NCI-H1092 (cell line): ENCODE measurements at places on chromosomes 2 and 18.
A peak's percentile ranks its signal among the peaks of the same experiment; 100 is the strongest.

DNA sequence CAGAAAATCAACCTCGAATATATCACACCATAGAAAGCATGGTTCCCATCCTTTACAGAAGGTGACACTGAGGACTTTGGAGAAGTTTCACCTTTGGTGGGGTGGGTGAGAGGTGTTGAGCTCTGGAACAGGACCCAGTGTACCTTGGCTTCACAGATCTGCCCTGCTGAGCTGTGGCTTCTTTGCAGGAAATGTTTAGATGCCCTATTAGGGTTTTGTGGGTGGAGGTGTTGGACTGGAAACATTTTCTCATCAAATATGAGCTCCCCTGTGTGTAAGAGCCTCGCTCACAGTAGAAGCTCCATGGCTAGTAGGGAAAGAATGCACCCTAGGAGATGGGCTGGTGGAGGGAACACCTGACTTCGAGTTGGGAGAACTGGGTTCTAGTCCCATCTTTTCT lies 55.6 kb downstream of the RPL37A start:
- DNase-seq, result no peak

DNA sequence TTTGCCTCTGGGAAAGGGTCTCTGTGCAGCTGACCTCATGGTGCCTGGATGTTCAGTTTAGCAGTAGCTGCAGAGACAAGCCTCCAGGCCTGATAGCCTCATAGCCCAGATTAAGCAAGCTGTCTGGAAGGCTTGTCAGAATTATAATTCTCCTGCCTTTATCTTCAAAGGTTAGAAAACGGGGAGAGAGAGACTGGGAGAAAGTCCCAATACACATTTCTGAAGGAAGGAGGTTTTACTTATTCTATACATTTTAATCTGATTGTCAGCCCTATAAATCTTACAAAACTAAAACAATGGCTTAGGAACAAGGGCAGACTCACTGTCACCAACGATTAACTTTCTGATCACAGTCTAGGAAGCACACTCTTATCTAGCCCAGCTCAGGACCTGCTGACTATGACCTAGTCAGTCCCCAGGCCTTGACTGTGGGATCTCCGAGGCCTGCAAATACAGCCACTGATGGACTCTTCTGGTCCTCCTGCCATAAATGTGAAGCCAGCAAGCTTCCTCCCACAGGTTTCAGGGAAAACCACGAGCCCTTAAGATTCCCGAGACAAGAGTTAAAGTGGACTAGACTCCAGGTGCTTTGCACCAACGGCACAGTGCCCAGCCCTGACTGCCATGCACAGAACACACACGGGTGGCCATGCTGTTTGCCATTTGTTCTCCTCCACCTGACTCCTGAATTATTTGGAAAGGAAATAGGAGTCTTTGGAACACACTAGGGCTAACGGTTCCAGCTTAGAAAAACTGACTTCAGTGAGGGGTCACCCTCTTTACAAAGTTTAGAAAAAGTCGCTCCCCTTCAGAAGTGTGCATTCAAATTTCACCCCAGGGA lies 111.4 kb upstream of the SMAD7 start:
- DNase-seq, result no peak

DNA sequence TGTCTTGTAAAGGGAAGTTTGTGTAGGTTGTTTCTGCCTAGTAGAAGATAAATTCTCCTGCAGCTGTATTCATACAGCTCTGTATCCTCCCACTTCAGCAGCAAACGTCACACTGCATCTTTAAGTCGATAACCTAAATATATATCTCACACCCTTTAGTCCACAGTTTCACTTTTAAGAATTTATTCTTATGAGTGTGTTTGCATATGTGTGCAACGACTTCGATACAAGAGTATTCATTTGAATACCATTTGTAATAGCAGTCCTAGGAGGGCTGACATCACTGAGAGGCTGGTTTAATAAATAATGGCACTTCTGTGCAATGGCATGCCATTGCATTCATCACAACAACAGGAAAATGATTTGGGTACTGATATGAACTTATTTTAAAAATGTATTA lies 63.8 kb upstream of the MSH6 start:
- no peak for DNase-seq

GRCh38 chr2:2879781-2880180 lies 497.8 kb downstream of the EIPR1 start:
- no peak for DNase-seq

- DNase-seq, result no peak
These were observed 132.8 kb downstream of the CYP26B1 start for GRCh38 chr2:72014831-72015230.

GRCh38 chr2:103484906-103485305 lies 723.1 kb downstream of the TMEM182 start:
- DNase-seq, result no peak

DNA sequence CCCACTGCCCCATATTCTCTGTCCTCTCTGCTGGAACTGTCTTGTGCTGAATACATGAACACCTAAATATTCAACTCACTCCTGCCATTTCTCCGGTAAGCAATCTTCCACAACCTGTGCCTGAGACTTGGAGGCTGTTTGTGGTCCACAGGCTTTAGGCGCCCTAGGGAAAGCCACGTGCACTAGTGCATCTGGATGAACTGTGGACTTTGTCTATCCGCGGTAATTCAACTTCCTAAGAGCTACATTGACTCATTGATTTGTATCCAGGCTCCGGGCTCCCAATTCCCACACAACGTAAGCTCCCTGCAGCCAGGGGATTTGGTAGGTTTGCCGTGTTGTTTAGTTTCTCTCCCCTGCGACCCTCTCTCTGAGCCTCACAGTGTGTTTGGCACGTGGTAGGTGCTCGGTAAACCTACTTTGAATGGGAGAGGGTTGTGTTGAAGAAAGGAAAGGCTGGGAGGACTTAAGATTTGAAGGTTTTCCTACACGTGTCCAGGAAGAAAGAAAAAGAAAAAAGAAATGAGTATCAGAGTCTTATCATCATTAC lies 718.2 kb downstream of the DPP10 start:
- no peak for DNase-seq

DNA sequence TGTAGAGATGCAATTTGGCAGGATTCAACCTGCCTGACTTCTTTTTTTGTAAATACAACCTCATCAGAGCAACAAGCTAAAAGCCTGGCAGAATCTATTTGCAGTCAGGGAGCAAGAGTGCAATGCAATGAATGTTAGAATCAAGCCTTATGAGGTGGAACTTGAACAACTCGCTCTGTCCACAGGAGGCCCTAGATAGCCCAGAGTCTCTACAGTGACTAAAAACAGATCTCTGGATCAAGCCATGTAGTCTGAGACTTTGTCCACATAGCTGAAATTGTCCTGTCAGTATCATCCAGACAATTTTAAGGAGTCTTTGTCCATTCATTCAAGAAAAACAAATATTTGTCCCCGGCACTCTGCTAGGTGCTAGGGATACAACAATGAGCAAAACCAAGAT lies 32.0 kb upstream of the CDK5R2 start:
- no peak for DNase-seq

DNA sequence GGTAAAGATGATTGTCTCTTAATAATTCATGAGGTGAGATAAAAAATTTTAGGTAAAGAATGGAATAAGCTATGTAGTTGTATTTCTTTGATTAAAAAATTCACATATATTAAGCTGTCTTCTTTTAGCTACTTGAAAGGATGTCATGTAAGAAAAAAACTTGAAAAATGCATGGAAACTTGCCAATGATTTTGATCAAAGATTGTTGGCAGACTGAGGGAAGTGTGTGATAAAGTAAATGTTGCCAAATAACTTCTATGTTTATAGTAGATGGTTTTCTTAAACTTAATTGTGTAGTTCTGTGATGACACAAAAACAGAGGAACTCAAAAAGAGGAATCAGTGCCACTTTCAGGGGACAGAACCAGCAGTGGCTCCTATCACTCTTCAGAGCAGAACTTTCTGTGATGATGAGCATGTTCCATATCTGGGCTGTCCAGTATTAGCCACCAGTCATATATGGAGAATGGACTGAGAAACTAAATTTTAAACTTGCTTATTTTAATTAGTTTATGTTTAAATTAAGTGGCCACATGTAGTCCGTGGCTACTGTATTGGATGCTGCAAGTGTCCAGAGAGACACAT lies 51.9 kb upstream of the SLC38A11 start:
- no peak for DNase-seq

GRCh38 chr2:32363597-32363996 lies 6.8 kb downstream of the BIRC6 start:
- no peak for DNase-seq

DNA sequence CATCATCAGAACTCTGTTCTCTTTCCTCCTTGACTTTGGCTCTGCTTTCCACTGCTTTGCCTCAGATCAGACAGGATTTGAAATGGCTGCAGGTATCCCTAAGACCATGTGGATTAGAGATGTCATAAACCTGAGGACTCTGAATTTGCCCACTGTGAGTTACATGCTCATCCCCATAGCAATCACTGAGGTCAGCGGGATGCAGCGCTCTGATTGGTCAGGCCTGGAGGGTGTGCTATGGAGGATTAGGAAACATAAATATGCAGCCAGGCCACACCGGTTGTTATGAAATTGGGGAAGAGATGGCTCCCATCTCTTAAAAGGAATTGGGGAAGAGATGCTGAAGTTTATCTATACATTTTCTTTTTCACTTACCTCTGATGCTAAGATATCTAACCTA lies 73.7 kb upstream of the DNAJC10 start:
- no peak for DNase-seq

- DNase-seq, result peak; percentile 42
These were observed 507.6 kb downstream of the PID1 start for GRCh38 chr2:228763379-228763981.

DNA sequence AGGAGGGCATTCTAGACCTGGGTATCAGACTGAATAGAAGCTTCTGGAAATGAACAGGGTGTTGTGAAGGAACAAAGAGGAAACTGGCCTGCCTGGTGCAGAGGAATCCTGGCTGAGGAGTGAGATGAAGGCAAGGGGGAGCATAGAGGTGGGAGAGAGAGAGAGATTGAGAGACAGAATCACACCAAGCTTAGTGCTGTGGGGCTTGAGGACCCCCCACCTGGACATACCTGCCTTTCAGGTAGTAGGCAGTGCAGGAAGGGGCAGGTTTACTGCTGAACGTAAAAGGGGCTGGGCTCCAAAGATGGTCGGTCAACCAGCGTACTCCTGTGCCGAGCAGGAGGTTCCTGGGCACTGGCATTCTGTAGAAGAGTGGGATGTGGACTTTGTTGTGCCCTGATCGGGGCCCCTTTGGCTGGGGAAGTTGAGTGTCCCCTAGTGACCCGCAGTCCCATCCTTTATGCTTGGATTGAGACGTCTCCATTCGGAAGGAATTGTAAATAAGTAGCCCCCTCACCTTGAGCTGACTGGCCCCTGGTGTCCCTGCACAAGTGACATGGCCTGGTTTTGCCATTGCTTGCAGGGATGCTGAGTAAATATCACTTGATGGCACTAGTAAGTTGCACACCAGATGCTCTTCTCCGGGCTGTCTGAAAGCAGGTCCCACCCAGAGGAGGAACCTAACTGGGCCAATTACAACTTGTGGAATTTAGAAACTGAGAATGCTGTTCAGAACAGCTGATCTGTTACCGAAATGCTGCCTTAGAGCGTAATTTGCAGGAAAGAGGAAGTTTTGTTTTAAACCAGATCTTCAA lies 1.4 kb downstream of the UBE2F start:
- DNase-seq, result no peak

DNA sequence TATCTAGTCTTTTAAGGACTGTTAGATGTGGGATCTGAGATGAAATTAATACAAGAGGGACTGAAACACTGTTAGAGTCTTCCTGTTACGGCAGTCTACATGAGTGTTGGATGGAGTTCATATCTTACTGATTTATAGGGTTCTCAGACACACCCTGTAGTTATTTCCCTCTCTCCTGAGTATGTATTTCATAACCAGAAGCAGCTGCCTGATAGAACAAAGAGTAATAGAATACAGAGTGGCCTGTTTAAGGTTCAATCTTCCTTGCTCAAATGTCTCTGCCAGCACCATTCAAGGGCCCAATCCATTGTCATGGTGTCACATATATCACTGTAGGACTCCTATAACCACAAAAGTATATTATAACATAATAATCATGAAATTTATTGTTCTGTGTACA lies 1229.1 kb upstream of the ACVR2A start:
- DNase-seq, result no peak

DNA sequence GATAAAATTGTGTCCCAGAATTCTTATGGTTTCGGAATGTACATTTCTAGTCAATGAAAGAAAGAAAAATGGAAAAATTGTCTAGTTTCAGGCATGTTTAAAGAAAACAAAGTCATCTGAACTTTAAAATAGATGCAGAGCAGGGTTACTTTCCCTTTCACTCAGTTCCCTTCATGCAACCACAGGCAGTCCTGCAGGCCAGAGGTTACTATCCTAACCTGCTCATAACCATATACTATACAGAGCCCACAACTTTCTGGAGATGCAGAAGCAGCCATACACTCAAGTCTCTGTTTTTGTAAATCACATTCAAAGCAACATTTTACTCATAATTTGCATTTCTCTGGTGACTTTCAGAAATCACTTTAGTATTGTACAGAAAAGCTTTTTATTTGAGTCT lies 690.3 kb downstream of the MBD2 start:
- no peak for DNase-seq

GRCh38 chr2:80167284-80167808 lies 137.2 kb downstream of the LRRTM1 start:
- DNase-seq, result no peak

GRCh38 chr2:1811258-1811970 lies 67.1 kb upstream of the PXDN start:
- DNase-seq, result no peak

- DNase-seq, result no peak
These were observed 100.8 kb upstream of the KCTD1 start for GRCh38 chr18:26649193-26649543.

- no peak for DNase-seq
These were observed 41.4 kb downstream of the PRKD3 start for GRCh38 chr2:37283207-37283606.

DNA sequence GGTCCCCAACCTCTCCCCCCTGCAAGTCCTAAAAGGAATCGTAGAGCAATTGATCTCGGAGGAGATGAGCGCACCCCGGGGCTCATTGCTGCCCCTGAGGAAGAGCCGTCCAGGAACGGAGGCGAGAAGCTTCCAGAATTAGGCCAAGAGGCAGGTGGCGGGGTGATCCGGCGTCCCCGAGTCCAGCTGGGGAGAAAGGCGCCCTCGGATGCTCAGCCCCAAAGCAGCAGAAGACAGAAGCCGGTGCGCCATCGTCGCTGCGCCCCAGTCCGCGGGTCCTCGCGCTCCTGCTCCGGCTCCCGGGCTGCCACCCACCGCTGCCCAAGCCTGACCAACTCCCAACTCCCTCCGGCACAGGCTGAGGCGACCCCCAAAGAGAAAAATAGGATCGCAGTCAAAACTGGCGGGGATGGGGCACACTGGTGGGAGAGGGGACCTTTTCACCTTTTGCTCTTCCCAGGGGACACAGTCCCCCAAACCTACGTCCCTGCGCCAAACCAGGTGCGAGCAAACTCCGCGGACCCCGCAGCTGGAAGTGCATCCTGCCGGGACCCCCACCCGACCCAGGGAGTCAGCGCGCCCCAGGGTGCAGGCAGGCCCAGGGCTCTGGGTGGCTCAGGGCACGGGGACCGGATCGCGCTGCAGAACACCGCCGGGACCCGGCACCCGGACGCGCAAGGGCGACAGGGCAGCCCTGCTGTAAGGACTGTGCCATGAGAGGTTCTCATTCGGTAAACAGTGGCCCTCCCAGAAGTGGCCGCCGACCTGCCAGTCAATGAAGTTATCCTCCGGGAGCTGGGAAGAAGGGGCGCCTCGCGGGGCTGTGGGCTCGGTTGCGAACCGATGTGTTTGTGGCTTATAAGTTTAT lies 8.4 kb upstream of the MEIS1 start:
- DNase-seq, result no peak
